Hepatocyte (in vitro differentiated cells): ENCODE measurements at places on chromosomes 16 and 17.

DNA sequence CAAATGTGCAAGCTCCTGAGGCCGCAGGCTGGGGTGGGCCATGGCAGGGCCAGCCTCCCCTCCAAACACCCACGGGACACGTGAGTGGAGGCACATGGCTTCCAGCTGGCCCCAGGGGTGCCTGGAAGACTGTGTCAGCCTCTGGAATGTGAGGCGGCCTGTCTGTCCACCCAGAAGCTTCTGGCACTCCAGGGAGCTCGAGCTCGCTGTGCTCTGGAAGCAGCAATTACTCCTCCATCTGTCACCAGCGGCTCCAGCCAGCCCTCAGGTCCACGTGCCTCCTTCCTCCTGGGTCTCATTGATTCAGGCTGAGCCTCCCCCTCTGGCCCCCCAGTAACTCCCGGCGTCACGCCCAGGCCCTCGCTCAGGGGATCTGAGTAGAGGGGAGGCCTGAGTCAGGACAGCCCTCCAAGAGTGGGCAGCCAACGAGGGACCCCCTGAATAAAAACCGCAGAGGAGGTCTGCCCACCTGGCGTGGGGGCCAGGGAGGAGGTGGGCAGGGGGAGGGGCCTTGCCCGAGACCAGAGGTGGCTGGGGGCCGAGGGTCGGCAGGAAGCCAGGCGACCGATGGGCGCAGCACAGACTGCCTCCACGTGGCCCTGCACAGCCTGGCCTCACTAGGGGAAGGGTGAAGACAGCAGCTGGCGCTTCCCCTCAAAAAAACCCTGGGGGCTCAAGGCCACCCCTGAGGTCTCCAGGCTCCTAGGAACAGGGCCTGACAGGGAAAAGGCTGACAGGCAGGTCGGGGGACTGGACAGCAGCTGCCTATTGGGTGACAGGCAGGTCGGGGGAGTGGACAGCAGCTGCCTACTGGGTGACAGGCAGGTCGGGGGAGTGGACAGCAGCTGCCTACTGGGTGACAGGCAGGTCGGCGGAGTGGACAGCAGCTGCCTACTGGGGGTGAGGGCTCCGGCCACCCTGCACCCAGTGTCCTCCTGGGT lies 11.9 kb downstream of the PIEZO1 start:
- peak; percentile 83 for DNase-seq

DNA sequence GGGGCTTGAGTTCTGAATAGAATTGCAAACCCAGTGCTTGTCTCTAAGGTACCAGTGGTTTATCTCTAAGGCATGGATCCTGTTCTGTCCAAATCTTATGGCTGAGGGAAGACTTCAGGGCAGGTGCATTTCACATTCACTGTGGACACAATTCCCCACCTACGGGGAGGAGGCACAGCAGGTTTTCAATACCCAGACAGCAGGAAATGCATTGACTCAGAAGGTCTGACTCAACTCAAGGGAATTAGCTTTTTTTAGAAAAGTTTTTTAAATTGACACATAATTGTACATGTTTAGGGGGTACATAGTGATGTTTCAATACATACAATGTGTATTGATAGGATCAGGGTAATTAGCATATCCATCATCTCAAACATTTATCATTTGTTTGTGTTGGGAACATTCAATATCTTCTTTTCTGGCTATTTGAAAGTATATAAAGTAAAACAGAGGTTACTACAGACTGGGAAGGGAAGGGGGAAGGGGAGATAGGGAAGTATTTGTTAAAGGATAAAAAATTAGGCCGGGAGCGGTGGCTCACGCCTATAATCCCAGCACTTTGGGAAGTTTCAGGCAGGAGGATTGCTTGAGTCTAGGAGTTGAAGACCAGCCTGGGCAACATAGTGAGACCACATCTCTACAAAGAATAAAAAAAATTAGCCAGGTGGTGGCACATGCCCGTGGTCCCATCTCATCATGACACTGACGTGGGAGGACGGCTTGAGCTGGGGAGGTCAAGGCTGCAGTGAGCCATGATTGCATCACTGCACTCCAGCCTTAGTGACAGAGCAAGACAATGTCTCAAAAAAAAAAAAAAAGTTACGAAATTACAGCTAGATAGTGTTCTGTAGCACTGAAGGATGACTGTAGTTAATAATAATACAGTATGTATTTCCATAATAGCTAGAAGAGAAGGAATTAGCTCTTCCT lies 54.9 kb downstream of the RGS9 start:
- no peak for DNase-seq

- DNase-seq: no peak
Observed at GRCh38 chr16:67157892-67158635, 1.6 kb downstream of the TRADD start.

DNA sequence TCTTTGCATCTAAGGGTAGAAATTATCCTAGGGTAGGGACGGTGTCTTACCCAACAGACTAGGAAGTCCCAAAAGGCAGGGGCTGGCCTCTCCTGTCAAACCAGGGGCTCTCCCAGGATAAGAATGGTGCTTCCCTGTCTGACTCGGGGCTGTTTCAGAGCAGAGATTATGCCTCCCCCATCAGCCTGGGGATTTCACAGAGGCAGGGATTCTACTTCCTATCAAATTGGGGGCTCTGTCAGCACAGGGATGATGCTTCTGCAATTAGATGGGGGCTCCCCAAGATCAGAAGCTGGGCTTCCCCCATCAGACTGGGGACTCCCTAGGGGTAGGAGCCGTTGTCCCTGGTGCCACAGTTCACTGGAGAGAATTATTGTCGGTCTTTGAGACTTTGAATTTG lies 2.3 kb downstream of the NXPH3 start:
- DNase-seq: no peak

DNA sequence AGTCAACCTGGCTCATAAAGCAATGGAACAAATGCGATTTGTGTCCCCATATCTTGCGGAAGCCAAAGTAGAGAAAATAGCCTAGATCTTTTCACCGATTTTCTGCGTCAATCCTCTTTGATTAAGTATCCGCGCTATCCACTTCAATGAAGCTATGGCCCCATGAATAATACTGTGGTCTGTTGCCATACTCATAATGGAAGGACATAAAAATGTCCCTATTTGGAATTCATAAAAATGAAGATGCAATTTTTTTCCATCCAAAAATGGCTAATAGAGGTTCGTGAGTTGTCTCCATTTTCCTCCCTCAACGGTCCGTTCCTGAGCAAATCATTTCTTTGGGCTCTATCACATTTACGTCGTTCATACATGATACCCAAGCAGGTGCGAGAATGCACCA lies 25.4 kb upstream of the ADCY9 start:
- DNase-seq: no peak

GRCh38 chr17:57255776-57256681 lies at the start of gene MSI2:
Gene MSI2 (plus strand): TSS chr17:57256523. CDS start chr17:57256743, 220 bp downstream.
- peak; percentile 97 for DNase-seq

DNA sequence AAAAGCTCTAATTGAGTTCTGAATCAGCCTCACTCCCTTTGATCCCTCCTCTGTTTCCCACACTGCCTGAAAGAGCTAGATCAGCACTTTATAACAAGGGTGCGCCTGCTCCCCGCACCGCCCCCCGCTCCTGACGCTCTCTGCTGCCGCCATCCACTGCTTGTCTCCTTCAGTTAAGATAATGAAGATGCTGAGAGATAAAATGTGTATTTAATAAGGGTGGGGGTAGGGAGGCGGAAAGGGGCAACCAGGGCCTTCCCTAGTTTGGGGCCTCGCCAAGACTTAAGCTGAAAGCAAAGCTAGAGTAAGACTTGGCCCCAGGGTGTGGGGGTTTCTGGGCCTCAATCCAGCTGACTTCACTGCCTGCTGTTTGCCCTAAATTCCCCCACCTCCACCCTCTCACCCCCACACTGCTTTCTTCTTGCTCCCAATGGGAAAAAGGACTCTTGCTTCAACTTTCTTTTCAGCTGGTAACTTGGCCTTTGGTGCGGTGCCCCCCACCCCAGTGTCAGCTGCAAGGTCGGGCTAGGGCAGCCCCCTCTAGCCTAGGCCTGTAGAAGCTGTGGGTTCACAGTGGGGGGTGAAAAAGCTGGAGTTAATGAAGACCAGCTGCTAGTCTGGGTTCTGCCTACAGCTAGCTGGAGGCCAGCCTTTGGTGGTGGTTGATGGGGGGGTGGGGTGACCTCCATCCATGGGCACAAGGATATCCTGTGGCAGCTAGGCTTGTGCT lies 1.8 kb upstream of the RARA start:
- DNase-seq: peak; percentile 74

GRCh38 chr16:72198021-72198711 lies 26.2 kb upstream of the PMFBP1 start:
- DNase-seq: peak; percentile 85

DNA sequence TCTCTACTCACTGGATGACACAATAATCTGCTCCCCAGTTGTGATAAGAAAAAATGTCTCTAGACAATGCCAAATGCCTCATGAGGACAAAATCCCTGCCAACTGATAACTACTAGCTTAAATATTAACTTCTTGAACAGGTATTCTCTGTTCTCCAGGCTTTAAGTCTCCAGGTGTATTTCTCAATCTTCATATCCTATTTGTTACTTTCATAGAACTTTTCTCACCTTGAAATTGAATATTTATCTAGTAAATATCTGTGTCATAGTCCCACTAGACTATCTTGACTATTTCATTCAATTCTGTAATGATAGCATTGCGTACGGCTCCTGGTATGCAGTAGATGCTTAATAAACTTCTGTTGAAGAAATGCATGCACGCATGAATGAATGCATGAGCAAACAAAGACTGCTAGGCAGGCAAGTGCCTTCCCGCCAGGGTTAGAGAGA lies 15.9 kb downstream of the HSD17B2 start:
- DNase-seq: no peak

GRCh38 chr16:51133183-51133582 lies 17.9 kb downstream of the SALL1 start:
- DNase-seq: no peak

GRCh38 chr17:37066322-37067255 lies 117.8 kb downstream of the AATF start:
- no peak for DNase-seq
